Frontal cortex (tissue), 4 donors: ENCODE measurements at places on chromosomes 3 and 15. TPM values are rescaled to one million over a fixed set of nuclear protein-coding genes. Genes with fewer than 3 reads are reported as not detected.

DNA sequence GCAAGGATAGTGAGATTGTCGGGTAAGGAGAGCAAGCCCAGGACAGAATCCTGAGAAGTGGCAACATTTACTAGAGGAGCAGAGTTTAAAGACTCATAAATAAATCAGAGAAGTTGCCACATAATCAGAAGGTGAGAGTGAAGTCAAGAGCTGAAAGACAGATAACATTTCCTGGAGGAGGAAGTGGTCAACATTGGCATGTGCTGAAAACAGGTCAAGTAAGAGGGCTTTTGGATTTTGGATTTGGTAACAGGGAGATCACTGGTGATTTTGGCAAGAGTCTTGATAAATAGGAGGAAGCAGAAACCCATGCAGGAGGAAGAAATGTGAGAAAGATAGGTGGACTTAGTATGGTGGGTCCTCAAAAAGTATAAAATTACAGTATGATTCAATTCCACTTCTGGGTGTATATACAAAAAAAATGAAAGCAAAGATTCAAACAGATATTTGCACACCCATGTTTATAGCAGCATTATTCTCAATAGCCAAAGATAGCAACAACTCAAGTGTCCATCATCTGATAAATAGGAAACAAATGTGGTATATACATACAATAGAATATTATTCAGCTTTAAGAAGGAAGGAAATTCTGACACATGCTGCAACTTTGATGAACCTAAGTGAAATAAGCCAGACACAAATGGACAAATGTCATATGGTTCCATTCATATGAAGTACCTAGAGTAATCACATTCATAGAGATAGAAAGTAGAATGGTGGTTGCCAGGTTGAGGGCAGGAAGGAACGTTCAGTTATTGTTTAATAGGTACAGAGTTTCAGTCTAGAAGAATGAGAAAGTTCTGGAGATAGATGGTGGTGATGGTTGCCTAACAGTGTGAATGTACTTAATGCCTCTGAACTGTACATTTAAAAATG, 27.3 kb upstream of the MBNL1 start:
- no peak for DNase-seq

DNA sequence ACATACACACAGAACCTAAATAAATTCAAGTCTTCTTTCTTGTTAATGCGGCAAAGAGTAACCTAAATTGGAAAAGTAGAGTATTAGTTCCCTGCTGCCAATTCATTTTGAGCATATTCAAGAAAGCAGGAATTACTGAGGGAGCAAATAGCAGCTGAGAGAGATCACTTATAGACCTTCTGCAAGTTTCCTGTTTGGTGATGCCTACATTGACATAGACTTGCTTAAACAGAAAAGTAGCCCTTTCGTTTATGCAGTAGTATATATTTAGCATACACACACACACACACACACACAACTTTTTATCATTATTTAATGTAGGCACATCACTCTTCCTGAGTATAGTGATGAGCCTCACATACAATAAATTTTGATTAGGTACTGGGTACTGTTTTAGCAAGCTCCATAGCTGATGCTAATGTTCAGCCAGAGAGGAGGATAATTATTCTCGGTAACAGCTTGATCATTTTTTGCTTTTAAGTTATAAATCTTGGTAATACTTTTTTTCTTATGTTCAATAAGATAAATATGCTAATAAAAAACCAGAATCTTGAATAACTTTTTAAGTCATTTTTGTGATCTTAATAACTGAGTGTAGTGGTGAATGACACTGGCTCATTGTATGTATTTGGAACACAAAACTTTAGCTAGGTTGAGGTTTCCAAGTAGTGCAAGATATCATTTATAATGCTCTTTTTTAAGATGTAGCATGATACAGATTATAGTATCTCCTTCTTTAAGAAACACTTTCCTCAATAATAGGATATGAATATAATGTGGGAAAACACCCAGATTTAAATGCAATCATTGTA, 174.7 kb downstream of the MBNL1 start:
- DNase-seq = no peak

DNA sequence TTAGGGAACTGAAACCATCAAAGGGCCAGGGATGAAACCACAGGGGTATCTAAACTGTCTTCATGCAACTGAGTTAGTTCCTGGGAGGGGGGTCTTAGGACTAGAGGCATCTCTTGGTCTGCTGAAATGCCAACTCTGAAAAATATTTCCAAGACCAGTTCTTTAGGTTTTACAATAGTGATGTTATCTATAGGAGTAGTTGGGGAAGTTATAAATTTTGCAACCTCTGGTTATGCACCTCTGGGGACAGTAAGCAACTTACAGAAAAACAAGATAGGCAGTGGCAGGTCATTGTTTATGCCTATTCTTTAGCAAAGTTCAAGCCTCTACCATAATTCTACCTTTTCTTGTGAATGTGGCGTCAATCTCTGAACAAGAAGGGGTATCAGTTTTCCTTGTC, 60.5 kb upstream of the MINAR1 start:
- no peak for DNase-seq

DNA sequence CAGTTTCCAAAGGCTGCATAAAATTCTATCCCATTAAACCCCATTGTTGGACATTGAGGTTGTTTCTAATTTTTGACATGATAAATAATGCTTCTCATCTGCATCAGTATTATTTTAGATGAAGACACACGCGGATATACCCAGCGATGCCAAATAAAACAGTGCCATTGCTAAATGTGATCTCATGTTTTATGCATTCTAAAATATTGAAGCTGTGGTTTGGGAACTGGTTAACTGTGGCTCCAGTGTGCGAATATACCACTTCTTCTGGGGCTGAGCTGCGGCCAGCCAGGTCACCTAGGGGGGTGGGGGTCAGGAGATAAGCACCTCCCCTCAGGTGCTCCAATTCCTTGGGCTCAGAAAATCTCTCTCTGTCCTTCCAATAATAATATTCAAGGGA, 230.0 kb downstream of the ADAMTS9 start:
- DNase-seq = no peak

DNA sequence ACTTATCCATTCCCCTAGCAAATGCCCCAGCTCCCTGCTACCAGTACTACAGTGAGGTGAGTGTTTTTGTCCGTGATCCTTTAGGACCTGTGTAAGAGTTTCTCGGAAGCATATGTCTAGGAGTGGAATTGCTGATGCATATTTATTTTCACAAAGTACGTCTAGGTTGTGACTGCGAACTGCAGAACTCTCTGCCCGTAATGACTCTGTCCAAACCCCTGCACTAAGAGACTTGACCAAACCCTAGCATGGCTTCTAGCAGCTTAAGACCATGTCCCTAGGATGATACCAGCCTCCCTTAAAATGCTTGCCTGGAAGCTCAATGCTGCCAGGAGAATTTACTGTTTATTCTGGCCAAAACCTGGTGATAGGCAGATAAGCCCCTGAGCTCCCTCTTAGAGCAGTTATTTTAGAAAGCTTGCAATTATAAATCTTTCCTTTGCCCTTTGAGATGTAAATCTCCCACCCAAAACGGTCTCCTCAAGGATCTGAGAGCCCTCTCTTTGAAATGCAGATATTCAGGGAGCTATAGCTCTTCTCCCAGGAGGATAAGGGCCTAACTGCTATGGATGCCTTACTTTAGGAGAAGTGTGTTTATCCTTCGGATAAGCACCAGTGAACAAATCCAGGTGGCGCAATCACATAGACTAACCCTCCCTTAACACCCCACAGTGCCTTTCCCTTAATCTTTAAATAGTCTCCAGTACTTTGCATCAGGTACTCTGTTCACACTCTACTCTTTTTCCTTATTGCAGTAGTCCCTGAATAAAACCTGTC, 14.7 kb upstream of the CA12 start:
- DNase-seq = no peak

The FRMD4B gene
- 72.2 TPM for total RNA-seq

The AGTR1 gene
- 0.41 TPM for total RNA-seq

DNA sequence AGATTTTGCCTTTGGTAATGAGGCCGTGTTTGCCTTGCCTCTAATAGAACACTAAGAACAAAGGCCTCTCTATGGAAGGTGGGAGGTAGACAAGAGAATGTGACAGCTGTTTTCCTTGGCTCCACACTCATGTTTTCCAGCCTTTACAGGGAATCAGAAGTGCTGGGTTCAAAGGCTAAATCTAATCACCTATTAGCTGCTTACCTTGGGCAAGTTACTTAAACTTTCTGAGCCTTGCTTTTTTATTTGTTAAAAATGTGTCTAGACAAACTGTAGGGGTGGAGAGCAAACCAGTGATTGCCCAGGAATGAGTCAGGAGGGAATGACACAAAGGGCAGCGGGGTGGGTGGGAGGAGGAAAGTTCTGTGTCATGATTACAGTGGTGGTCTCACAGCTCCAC, 179.0 kb downstream of the P3H2 start:
- DNase-seq = no peak

DNA sequence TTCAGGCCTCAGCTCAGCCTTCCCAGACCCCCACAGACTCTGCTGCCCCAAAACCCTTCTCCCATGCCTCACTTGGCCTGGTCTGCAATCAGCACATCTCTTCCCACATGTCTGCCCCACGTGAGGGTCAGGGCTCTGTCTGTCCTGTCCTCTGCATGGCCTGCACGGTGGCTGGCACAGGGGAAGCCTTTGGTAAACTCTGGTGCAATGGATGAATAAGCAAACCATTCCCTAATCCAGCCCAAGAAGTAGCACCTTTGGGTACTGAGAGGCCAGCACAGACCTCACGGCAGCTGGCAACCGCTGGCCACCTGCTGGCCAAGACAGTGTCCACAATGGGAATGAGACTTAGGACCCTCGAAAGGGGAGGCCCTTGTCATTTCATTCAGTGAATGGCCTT, 27.7 kb downstream of the ABTB1 start:
- no peak for DNase-seq

DNA sequence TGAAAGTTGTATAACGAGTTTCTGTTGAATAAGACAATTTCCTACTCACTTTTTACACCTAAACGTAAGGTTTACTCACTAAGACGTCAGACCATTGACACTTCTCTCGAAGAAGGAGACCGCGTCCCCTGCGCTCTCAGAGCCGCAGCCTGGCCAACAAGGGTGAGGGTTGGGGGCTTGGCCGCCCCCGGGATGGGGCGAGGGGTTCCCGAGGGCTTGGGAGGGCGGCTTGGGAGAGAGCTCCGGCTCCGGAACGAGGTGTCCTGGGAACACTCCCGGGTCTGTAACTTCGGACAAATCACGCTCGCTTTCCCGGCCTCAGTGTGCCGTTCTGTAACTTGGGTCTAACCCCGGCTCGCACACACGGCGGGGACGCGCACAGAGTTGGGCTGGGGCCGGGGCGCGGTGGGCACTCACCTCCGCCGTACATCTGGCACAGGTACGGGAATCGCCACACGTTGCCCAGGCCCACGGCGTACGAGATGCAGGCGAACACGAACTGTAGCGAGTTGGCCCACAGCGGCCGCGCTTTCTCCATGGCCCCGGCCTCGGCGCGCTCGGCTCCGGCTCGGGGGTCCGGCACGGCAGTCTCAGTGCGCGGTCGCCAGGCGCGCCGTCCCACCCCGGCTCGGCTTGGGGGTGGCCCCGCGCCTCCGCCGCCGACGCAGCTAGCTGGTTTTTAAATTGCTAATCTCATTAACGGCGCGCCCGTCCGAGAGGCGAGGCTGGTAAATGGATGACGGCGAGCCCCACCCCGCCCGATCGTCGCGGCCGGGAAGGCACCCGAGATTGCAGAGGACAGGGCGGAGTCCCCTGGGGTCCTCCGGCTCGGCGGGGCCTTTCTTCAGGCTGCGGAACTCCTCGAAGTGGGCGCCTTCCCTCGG, at the start of gene SLC6A20:
Gene SLC6A20 (minus strand): TSS at position 655 of the 884 bp plus-strand sequence. CDS start 117 bp downstream, at position 538.
- no peak for DNase-seq
